ENCODE measurements at places on chromosomes 1 and 21.

DNA sequence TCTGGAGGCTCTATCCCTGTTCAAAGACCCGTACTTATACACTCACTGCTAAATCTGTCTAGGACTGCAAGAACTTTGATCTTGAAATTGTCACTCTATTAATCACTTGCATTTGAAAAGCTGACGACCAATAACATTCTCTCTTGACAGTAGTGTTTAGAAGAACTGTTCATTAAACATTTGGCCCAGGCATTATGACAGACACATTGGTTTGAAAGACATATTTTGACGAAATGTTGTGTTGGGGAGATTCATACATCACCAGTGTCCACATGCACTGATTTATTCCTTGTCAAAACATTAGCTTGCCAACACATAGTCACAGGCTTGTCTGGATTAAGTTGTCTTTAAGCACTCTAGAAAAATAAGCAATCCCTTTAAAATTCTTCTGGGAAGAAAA lies 951.3 kb downstream of the ADGRL2 start:
- DNase-seq = no peak

DNA sequence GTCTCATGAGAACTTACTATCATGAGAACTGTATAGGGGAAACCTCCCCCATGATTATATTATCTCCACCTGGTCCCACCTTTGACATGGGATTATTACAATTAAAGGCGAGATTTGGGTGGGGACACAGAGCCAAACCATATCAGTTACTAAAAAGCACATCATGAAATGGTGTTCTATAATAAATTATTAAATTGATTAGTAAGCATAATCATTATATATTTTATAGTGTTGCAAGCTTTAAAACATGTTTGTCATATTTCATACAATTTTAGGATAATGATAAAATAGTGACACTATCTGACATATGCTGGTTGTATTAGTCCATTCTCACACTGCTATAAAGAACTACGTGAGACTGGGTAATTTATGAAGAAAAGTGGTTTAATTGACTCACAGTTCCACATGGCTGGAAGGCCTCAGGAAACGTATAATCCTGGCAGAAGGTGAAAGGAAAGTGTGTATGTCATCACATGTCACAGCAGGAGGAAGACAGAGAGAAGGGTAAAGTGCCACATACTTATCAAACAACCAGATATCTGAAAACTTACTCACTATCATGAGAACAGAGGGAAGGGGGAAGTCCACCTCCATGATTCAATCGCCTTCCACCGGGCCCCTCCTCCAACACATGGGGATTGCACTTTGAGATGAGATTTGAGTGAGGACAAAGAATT lies 539.2 kb upstream of the OLFM3 start:
- no peak for DNase-seq

DNA sequence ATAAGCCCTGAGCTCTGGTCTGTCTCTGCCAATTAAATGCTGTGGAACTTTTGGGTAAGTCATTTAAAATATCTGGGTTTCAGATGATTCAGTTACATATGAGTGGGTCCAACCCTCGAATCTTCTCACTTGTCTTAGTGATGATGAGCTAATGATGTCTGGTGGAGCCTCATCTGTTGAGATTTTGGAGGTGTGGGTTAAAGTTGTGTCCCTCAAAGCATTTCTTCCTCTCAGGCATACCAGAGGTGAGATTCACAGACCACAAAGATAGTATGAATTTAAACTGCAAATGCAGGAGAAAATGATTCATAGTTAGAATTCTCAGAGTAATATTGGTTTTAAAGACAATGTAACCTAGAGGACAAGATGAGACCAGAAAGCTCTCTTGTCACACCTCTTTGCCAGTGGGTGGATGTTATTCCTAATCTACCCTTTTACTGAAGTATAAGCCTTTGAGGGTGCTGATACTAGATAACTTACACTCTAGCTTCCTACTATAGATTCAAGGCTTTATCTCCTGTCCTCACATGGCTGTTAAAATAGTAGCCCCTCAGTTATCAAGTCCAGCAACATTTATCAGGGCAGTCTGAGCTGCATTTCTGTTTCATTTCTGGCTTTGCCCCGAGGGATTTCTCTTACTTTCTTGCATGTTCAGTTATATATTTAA lies 90.7 kb downstream of the MT1HL1 start:
- no peak for DNase-seq

GRCh38 chr1:7644961-7645750 lies 125.9 kb upstream of the VAMP3 start:
- peak; percentile 63 for DNase-seq

DNA sequence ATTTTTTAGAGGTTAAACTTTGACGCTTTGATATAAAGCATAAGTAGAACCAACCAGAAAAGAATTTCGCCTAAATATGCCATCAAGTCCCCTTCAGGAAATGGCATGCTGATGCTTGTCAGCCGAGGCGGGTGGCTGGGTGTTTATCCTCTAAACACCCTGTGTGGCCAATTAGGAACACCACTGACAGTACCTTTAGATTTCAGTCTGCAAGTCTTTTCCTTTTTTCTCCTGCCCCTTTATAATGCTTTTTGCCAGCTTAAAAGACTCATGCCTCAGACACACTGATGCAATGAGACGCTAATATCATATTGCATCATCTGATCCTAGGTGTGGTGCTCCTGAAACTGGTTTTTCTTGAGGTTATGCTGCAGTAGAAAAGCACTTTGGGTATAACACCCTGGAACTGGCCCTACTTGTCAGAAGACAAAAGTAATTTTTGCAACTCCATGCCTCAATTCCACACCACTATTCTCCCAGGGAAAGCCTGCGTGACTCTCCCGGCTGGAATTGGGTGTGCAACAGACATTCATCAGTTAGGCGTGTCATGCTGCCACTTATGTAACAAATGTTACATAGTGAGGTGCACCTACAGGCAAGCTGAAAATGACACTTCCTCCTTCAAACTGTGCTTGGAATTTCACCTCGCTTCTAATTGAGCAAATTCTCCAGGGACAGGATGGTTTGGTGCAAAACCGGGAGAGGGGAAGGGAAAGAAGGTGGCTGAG lies 2.0 kb upstream of the RCC2 start:
- no peak for DNase-seq

GRCh38 chr1:184878002-184878401 lies 96.3 kb downstream of the NIBAN1 start:
- DNase-seq = no peak

DNA sequence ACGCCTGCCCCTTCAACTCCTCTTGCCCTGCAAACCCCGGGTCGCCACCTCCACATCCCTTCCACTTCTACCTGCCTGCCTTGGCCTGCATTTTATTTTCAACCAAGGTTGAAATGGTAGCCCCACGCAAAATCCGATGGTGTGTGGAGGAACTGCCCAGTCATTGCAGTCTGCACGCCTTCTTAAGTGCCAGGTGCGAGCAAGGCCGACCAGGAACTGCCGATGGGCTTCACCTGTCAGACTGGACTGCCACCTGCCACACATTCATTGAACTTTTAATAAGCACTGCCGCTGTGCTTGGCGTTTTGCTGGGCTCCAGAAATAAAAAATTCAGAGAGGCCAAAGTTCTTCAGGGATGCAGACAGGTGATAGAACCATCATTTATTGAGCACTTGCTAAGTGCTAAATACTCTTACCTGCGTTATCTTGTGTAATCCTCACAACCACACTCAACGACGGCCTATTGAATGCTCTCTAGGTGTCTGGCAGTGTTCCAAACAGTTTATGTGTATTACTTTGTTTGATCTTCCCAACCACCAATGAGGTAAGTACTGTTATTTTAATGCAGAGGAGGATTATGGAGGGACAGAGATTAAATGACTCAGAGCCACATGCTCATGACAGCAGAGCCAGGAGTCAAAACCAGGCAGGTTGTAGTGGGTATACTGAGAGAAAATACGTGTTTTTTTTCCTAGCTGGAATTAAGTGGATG lies 36.2 kb downstream of the CACHD1 start:
- DNase-seq = peak; percentile 66

DNA sequence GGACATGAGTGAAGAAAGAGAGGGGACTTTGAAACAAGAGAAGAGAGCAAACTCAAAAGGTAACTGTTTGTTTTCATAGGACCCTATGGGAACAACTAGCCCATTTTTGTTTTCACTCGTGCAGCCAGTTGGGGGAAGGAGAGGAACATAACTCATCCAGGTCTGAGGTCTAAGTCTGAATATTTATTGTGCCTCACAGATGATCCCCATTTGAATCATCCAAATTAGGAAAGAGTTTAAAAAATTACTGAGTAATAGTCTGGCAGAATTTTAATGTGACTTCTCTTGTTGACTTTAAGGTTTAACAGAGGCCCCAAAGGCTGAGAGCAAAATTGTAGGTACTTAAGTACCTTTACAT lies 10.4 kb upstream of the TSPAN2 start:
- no peak for DNase-seq

- no peak for DNase-seq
These were observed 204.4 kb downstream of the SLC35F3 start for GRCh38 chr1:234108921-234109320.

GRCh38 chr1:31373056-31373896 lies at the start of gene FABP3:
TSS of gene FABP3 (minus strand) at chr1:31373076. CDS start at chr1:31373014, 62 bp downstream.
- peak; percentile 88 for DNase-seq

DNA sequence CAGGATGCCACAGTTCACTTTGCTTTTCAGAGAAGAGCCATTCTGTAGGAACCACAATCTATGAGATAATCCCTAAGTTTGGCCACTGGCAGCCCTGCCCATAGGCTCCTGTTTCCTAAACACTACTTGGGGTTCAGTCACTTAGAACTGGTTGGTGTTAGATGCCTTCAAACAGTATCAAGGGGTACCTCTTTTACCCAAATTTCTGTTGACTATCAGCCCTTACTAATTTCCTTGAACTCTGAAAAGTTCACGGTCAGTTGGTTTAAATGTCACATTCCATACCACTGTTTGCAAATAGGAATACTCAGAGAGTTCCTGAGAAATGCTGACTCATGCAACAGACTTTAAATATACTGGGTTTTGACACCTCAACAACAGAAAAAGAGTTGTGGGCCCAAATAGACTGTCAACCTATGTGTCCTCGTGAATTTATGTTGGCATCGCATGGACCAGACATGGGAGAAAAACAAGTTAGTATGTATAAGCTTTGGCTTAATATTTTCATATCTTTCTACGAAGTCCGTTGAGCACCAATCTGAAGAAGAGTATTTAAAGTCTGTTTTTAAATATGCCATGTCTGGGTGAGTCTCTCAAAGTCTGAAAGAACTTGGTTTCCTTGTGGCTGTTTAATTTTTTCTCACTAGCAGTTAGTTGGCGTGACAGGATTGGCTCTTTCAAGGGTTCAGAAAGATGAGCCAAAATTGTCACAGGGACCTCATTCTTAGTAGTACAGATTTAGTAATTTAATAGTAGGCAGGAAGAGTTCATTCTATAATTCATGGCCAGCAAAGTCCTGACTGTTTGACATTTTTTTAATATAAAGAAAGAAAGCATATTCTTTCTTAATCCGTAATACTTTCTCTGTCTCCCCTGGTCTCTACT lies 56.5 kb upstream of the ZNF326 start:
- DNase-seq = no peak

- DNase-seq = no peak
These were observed 60.6 kb downstream of the KCNAB2 start for GRCh38 chr1:6106321-6106731.

- no peak for DNase-seq
These were observed 27.9 kb downstream of the HIVEP3 start for GRCh38 chr1:41890825-41891198.

DNA sequence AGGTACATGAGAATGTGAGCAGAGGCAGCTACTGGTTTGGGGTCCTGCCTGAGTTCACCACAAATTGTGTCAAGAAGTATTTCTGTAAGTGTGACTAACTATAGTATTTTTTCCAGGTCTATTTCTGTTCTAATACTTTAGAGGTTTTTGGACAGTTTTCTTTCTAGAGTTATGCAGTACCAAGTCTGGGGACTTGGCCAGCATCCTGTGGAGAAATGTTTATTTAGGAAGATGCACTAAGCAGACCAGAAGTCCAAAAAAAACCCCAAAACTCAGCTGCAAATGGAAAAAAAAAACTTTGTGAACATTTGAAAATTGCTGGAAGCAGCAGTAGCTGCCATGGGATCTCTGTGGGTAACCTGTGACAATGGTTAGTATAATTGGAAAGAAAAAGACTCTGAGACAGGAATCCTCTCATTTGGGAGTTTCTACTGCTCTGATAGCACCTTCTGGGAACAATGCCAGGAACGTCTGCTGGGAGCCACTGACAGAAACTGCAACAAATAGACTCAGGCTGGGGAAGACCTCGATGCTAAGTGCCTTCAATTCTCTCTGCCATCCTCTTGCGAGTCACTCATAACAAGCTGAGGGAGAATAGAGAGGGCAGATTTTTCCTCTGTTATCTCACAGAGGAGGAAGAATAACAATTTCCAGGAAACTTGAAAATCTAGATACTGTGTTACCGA lies 37.6 kb downstream of the OR10R2 start:
- DNase-seq = no peak

DNA sequence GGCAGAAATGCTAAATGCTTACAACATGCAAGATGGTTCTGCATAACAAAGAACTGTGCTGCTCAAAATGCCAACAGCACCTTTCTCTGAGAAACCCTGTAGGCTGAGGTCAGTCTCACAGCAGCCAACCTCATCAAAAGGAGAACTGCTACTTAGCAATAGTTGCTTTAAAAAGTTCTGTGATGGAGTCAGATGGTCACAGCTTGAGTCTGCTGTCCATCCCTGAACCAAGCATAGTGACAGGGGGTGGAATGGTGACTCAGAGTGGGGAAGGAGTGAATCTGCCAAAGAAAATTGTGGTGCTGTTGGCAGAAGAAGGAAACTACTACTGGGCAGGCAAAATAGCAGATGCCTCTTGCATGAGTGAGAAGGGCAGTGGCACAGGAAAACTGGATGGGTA lies 106.0 kb upstream of the FAM78B start:
- no peak for DNase-seq

DNA sequence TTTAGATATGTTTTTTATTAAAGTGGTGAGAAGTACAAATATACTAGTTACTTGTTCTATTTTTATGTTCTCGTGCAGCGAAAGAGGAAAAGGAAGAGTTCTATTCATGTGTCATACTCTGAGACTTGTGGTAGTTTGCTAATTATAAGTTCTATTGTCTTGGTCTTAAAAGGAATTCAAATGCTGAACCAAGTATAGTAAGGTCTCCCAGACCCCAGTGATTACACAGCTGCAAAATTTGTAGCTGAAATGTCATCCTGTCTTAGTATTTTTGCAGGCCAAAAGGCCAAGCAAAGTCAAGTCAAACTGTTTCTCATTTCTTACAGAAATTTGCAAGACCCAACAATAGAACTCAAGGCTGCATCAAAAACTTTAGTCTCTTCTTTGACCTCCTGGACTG lies 268.7 kb downstream of the CHRM3 start:
- no peak for DNase-seq

Measured in left colon (tissue), 2 donors.